ENCODE measurements at places on chromosomes 2 and 18.
A peak's percentile ranks its signal among the peaks of the same experiment; 100 is the strongest.

GRCh38 chr2:64548761-64549160 lies 24.6 kb downstream of the AFTPH start:
- DNase-seq, result no peak

DNA sequence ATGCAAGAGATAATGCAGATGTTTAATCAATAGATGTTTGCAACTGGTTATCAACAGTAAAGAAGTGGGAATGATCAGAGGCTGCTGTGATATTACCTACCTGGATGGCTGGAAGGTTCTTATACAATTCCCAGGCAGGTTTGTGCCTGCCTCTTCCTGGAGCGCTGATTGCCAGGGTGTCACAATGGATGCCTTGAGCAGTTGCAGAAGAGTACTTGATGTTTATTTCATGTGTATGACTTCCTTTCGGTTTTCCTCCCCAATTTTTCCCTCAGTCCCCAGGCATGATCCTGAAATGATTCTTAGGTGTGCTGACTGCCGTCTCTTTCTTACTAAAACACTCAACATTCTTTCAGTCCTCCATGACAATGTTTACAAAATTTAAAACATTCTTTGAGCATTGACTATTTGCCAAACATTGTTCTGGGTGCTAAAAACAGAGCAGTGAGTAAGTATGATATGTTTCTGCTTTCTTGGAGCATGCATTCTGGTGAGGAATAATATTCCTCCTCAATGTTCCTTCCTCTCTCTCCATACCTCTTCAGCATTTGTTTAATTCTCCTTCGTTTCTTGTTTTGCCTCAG lies 416.6 kb upstream of the TRIB2 start:
- no peak for DNase-seq

- DNase-seq, result no peak
Observed at GRCh38 chr18:43170586-43170985, 55.1 kb upstream of the RIT2 start.

- no peak for DNase-seq
Observed at GRCh38 chr18:66867653-66868052, 263.8 kb upstream of the CDH19 start.

GRCh38 chr18:58285449-58286130 lies 241.6 kb downstream of the NEDD4L start:
- no peak for DNase-seq

DNA sequence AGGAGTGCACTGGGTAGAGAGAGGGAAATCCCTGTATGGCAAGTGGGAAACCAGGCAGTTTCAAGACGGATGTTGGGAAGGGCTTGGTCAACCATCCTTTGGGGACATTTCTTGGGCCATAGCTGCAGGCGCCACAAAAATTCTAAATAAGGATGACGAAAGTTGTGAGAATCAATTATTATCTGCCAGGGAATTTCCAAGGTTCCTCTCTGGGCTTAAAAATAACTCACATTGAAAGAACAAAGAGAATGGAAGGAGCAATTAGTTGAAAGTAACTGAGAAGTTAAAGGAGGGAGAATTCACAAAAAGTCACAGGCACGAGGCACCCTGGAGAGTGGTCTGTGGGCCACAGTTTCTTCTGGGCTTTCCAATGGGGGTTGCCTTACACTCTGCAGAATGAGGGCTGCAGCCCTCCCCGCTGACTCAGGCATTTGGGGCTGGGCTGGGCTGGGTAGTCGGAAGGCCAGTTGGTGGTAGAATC lies 195.7 kb downstream of the SMAD7 start:
- no peak for DNase-seq

DNA sequence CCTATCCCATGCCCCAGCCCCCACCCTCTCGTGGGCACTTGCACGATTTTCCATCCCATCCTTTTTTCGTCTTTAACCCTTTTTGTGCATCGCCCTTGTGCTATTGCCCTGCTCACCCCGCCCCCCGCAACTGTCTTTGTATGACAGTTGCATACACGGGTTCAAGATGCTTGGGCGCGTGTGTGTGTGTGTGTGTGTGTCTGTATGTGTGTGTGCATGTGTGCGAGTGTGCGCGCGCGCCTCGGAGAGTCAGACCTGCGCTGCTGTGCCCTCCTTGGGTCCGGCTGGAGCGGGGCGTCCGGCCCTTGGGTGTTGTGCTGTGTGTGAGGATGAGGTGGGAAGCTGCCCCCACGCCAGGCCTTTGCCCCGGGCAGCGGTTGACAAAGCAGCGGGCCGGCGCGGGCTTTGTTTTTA lies 230.7 kb downstream of the HAUS1 start:
- DNase-seq, result no peak

GRCh38 chr2:38376346-38377049 lies 575 bp downstream of the ATL2 start:
- DNase-seq, result peak; percentile 76

- DNase-seq, result no peak
Observed at GRCh38 chr18:73232933-73233332, 365.1 kb upstream of the NETO1 start.

GRCh38 chr18:23752363-23752762 lies 63.1 kb downstream of the LAMA3 start:
- DNase-seq, result no peak

GRCh38 chr2:160225722-160226121 lies 25.6 kb upstream of the ITGB6 start:
- DNase-seq, result no peak

- DNase-seq, result no peak
Observed at GRCh38 chr2:207499114-207499513, 30.6 kb upstream of the CREB1 start.

- DNase-seq, result no peak
Observed at GRCh38 chr18:31511098-31511497, 13.1 kb downstream of the DSG2 start.

GRCh38 chr2:26571316-26571715 lies 69.8 kb downstream of the CIB4 start:
- DNase-seq, result no peak

DNA sequence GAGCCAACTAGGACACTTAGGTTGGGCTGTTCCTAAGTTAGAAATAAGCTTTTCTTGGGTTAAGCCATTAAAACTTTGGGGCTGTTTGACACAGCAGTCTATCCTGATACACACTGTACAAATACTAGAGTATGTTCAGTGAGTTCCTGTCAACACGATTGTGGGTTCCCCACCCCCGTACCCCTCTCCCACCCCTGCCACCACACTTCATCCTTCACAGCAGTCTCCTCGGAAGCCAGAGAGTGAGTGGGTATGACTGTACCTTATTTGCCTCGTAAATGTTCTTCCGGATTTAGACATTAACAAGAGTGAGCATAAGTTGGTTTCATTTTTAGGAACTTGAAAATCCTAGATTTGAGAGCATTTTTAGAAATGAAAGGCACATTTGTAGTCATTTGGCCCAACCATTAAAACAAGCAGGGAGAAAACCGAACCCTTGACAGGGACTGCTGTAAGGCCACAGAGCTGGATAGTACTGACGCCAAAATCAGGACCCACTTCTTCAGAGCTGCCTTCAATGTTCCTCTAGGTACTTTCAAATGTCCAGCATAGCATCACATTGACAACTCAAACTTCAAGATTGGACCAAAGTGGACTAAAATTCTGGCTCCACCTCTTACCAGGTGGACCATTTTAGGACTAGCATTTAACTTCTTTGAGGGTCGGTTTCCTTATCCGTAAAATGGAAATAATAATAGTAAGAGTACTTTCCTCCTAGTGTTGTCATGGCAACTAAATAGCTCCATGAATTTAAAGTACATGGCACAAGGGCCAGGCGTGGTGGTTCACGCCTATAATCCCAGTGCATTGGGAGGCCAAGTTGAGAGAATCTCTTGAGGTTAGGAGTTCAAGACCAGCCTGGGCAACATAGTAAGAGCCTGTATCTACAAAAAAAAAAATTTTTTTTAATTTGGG lies 166.3 kb upstream of the SERTAD2 start:
- DNase-seq, result no peak

GRCh38 chr2:135186054-135186453 lies 134.0 kb downstream of the RAB3GAP1 start:
- no peak for DNase-seq

DNA sequence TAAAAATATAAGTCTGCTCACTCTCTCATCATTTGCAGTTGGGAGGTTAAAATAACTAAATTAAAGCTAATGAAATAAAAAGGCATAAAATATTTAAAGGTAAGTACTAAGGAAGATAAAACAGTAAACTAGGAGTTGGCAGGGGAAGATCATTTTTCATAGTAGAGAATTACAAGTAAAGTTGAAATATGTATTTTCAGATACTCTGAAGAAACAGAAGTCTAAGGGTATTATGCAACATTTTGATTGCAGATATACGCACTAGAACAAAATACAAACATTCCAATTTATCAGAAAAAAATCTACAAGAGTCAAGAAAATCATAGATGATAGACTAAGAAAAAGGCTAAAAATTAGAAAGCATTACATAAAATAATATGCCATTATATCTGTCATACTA lies 167.6 kb upstream of the CTAGE1 start:
- DNase-seq, result no peak

GRCh38 chr18:484749-485464 lies 15.6 kb downstream of the COLEC12 start:
- DNase-seq, result no peak

GRCh38 chr2:36287363-36288275 lies 68.0 kb upstream of the CRIM1 start:
- DNase-seq, result no peak

GRCh38 chr2:189152483-189152882 lies 27.1 kb downstream of the COL5A2 start:
- no peak for DNase-seq

DNA sequence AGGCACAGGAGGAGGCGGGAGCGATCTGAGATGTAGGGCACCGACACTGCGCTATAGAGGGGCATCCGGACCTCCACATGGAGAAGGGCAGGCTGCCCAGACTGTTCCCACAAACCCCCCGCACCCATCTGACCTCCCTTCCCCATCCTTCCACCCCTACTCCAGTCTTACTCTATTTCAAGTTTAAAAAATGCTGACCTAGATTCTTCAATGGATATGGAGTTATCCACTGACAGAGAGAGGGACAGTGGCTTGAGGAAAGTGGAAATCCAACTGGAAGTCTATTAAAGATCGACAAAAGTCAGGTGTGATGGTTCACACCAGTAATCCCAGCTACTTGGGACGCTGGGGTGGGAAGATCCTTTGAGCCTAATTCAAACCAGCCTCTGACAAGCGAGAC lies 5.1 kb upstream of the DGUOK start:
- DNase-seq, result no peak

DNA sequence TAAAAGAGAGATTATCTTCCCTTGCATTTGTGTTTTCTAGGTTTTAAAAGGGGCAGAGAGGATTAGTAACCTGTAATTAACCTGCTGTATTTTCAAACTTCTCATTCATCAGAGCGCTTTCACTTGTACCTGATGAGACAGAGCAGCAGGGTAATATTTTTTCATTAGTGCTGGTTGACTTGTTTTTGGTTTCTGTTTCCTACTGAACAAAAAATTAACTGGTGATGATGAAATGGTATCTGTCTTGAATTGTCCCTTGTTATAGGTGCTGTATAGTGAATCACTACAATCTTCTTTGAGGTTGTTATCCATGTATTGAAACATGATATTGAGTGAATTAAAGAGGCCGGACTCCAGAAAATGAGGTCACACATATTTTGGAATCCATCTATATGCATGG lies 37.9 kb downstream of the CDH20 start:
- no peak for DNase-seq

- no peak for DNase-seq
Observed at GRCh38 chr2:201154615-201155399, 28.1 kb upstream of the CASP10 start.

- no peak for DNase-seq
Observed at GRCh38 chr18:78583739-78584458, 395.7 kb upstream of the SALL3 start.

DNA sequence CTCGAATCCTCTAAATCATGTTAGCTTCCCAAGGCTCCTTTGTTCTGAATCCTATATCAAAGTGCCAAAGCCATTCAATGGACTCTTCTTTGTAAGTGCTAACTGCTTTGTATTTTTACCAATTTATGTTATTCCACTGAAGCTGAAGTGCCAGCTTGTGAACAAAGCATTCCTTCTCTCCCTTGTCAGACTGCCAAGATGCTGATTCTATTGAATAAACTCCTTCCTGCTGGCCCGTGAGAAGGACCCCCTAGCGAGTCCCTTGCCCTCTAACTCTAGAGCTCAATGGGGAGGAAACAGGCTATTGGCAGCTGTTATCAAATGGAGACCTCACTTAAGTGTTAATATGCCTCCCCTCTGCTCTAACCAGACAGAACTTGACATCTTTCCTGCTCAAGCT lies 1097.9 kb upstream of the CNTNAP5 start:
- no peak for DNase-seq

GRCh38 chr18:35141567-35142274 lies 99.1 kb upstream of the ZNF397 start:
- no peak for DNase-seq

GRCh38 chr2:156653675-156654074 lies 217.5 kb downstream of the GPD2 start:
- DNase-seq, result no peak

DNA sequence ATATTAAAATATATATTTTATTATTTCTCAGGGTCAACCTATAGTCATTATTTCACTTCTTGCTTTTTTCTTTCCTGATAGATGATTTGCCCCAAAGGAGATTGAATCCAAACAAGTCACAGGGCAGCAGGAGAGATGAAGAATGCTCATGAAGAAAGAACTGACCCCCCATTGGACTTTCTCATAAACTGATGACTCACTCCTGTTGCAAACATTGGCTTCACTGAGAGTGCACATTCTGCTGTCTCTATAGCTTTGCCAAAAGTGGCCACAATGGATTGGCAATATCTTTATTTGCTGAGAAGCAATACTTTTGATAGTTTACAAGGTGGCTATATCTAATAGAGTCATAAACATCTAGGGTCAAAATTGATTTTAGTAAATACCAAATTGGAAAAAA lies 55.9 kb upstream of the ZNF385B start:
- DNase-seq, result no peak

- DNase-seq, result no peak
Observed at GRCh38 chr2:95356821-95357700, 45.4 kb upstream of the FAHD2A start.

DNA sequence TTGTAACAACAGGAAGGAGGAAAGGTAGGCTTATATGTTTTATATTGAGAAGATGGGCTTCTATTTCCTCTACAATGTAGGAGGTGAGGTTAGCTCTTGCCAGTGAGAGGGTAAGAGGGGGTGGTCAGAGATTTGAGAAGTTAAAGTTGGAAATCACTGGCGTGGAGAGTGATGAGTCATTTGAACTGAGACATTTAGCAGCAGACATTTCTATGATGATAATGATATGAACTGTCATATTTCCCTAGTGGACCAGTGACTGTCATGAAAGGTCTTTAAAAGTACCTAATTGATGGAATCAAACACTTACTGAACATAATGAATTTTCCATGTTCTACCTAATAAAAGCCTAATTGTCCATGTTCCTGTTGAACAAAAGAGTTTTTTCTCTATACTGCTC lies 126.1 kb downstream of the FAM161A start:
- no peak for DNase-seq

DNA sequence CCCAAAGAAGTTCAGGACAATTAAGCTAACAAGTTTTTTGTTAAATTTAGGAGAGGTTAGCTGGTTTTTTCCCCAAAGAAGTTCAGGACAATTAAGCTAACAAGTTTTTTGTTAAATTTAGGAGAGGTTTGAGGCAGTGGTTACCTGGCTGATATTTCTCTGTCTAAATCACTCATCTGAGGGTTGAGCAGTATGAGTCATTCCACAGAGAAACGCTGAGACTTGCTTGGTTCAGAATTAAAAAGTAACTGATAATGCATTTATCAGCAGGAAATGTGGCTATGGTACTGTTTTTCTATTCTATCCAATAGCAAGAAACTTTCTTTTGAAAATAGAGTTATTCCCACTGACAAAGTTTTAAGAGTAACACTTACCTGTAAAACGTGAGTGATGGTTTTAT lies 22.8 kb upstream of the KIDINS220 start:
- DNase-seq, result no peak
